ENCODE measurements at places on chromosomes 4 and X. TPM values are rescaled to one million over a fixed set of nuclear protein-coding genes. Genes with fewer than 3 reads are reported as not detected.

The COL25A1 gene
- 2.1 TPM for total RNA-seq

The NAP1L2 gene
- total RNA-seq, result 12.2 TPM

The C4orf36 gene
- not detected for total RNA-seq

The MAMLD1 gene
- total RNA-seq, result 0.31 TPM

The EXOSC9 gene
- 56.9 TPM for total RNA-seq

The S100P gene
- total RNA-seq, result not detected

The NSUN7 gene
- 26.5 TPM for total RNA-seq

The JADE3 gene
- 18.7 TPM for total RNA-seq

The PLK4 gene
- total RNA-seq, result 24.1 TPM

The CDX4 gene
- 21.7 TPM for total RNA-seq

The REELD1 gene
- 0.14 TPM for total RNA-seq

The TBC1D19 gene
- 3.8 TPM for total RNA-seq

The SSX2B gene
- 0.10 TPM for total RNA-seq

The CSAG1 gene
- not detected for total RNA-seq

The HPGD gene
- total RNA-seq, result 6.2 TPM

The BEND2 gene
- not detected for total RNA-seq

DNA sequence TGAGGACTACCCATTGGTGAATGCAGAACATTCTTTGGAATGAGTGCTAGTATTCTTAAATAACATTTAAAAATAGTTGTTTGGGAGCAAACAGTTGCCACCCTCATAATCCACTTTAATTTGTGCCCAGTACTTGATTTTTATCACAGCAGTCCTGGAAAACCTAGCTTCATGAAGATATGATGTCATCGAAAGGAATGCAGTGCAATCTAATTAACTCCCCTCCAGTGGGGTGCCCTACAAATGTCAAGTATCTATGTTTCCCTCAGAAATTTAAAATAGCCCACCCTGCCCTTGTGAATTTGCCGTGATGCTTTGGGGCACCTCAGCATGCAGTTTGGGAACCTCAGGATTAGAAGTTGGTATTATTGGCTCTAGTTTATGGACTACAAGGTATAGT, 5.4 kb downstream of the RAB9A start:
- no peak for DNase-seq

GRCh38 chr4:16231570-16232245, 5.4 kb upstream of the TAPT1 start:
- no peak for DNase-seq

DNA sequence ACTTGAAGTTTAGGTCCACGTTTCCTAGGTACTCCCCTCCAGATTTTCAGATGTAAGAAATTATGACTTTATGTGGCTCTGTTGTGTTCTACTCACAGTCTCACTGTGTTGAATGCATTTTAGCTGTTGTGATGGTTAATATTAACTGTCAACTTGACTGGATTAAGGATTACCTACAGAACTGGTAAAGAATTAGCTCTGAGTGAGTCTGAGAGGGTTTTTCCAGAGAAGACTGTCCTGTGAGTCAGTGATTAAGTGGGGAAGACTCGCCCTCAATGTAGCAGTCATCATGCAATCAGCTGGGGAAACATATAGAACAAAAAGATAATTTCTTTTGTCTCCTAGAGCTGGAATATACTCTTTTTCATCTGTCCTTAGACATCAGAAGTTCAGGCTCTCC, 493.4 kb downstream of the ACTRT1 start:
- no peak for DNase-seq

- DNase-seq, result peak; percentile 32
Measured at GRCh38 chrX:103817502-103817901, 14.6 kb downstream of the RAB9B start.

DNA sequence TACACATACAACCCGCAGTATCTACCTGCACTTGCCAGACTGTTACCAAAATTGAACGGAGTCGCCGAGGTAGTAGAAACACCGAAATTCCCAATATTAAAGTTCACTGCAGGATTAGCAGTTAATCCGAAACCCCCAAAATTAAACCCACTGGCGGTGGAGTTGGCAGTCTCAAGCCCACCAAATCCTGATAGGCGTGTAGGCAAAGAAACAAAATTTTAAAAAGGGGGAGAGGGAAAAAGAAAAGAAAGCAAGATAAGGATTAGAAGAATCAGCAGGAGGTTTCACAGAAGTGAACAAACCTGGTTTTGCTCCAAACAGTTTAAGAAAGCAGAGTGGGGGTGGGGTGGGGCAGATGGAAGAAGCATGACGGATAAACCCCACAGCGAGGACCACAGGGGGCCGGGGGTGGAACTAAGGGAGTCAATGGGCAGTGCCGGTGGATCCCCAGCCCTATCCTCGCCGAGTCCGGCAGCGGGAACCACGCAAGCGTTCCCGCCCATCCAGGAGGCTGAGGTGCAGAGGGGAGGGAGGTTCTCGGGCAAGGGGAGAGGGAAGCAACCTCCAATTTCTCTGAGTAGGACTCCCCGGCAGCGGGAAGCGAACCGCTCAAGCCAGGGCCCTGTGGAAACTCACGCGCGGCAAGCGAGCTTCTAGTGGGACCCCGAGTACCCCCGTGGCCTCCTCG, 599 bp downstream of the NUP54 start:
- peak; percentile 94 for DNase-seq

GRCh38 chr4:10115797-10116568, 616 bp downstream of the WDR1 start:
- peak; percentile 89 for DNase-seq

GRCh38 chr4:89708903-89709421, 128.0 kb downstream of the SNCA start:
- no peak for DNase-seq

DNA sequence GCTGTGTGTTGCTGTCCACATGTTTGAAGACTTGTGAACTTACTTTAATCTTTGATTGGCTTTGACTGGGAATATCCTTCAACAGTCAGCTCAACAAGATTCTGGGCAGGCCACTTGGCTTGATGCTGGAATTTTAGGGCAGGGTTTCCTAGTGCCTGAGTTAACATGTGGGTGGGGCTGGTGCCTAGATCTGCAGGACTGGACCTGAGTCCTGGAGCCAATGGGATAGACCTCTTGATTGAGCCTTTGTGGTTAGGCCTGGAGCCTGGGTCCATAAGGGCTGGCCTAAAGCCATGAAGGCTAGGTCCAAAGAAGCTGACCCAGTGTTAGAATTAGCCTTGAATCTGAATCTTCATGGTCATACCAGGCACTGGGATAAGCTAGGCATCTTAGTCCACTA, 757.1 kb upstream of the ADGRL3 start:
- no peak for DNase-seq

GRCh38 chr4:140061194-140061593, 92.8 kb downstream of the MAML3 start:
- no peak for DNase-seq

DNA sequence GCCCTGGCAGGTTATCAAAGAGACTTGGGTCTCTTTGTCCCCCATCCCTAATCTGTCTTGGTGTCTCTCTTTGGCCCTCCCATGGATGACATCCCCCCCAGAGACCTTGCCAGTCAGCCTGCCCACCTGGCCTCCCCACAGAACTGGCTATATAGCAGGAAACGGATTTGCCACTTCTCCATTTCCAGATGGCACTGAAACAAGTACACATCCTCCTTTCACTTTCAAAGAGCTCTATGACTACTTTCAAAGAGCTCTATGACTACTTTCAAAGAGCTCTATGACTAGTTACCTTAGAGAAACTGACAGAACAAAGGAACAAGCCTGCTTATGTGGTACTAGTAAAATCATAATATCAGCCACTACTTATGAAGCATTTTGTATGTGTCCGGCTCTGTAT, 175.3 kb downstream of the MAML3 start:
- DNase-seq, result no peak

DNA sequence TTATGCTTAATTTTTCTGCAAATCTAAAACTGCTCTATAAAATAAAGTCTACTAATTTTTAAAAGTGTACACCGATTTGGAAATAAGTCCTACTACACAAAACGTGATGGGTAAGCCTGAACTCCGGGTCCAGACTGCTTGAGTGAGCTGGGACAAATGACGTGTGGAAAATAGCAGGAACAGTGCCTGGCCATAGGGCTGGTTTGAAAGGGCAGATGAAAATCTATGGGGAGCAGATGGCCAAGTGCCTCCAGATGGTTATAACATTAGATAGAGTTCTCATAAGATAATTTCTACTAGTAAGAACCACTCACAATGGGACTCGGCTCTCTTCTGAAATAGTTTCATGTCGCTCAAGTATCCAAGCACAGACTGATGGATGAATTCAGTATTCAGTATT, 52.5 kb downstream of the F11 start:
- DNase-seq, result no peak

- DNase-seq, result no peak
Measured at GRCh38 chr4:2136726-2137125, 77.6 kb downstream of the NAT8L start.

GRCh38 chr4:160019936-160020335, 917.1 kb downstream of the RAPGEF2 start:
- DNase-seq, result no peak

GRCh38 chr4:22414833-22415232, 101.0 kb downstream of the ADGRA3 start:
- DNase-seq, result no peak

DNA sequence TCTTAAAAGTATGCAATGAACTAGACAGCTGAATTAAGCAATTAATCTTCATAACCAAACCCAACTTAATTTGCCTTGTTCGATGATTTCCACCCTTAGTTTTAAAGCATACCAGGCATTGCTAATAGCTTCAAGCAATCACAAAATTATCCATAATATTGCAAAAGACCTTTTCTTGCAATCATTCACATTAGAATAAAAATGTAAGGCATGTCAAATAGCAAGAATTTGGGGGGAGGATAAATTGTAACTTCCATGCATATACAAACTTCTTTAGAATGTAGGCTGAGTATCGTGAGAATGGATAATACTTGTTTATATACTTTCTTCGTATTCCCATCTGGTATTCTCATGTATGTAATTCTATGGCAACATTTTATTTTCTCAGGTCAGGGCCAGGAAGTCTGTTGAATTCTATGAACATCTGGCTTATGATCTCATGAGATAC, 28.7 kb upstream of the BMP2K start:
- DNase-seq, result no peak

DNA sequence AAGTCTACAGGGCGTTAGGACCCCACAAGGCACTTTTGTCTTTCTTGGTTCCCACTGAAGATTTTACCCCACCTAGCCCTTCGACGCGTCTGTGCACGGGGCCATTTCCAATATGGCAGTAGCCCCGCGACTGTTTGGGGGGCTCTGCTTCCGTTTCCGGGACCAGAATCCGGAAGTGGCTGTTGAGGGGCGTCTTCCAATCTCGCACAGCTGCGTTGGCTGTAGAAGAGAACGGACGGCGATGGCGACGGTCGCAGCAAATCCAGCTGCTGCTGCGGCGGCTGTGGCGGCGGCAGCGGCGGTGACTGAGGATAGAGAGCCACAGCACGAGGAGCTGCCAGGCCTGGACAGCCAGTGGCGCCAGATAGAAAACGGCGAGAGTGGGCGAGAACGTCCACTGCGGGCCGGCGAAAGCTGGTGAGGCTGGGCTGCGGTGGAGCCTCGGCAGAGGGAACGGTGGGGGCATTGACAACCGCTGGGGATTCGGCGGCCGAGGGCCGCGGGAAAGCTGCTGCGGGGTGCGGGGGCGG, at the start of gene USP11:
USP11 (plus strand) TSS at position 207 of the 530 bp plus-strand sequence; CDS start at position 242, 35 bp downstream.
- DNase-seq, result peak; percentile 79

DNA sequence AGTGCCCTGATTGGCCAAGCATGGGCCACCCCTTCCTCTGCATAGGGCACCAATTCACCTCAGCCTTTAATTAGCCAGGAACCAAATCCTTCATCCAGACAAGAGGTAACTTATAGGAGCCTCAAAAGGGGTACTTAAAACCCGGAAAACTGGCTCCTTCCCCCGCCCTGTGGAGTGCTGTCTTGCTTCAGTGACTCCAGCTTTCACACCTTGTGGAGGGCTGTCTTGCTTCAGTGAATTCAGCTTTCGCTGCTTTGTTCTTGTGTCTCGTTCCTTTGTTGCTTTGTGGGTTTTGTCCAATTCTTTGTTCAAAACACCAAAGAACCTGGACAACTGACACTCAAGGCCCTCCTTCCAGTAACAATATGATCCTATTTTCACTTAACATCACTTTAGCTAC, 82.2 kb upstream of the FRG1 start:
- DNase-seq, result no peak

- no peak for DNase-seq
Measured at GRCh38 chrX:112913807-112914206, 73.2 kb upstream of the AMOT start.

DNA sequence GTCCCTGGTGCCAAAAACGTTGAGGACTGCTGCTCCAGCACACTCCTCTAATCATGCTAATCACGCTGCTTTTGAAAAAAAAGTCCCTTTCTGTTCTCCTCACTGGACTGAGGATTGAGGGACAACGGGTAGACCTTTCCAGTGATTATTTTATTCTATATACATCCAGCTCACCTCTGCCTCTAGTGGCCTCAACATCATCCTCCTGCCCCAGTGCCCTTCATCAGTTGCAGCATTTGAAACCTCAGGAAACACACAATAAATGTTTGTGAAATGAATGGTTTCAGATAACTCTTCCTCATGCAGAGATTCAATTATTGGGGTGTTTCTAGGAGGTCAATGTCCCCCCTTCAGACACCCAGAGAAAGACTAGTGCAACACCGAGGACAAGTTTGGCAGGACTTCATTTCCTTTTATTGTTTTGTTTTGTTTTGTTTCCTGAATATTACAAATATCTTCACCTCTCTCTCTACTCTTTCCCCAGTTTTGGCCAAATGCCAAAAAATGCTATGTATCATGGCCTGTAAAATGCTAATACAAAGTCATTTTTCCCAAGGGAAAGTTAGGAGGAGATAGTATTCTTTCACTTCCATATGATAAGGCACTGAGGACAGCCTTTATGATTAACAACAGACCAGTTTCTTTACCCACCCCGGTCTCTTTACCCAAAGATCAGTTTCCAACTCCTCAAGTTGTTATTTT, 460.1 kb upstream of the SLIT2 start:
- DNase-seq, result no peak

DNA sequence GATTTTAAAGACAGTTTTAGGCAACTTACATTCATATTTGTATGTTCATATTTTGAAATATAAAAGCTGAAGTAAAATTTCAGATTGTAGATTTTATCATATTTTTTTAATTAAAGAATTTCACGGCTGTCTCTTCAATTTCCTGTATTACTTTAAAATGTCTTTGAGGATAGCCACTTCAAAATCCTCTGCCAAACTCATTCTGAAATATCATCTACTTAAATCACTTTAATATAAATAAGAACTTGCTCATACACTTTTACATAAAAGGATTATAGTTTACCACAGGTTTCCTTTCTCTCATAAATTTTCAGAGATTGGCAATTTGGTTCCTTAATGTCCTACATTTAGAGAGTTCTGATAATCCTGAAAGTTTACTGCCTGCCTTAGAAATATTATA, 478.2 kb downstream of the ADGRL3 start:
- DNase-seq, result no peak

- no peak for DNase-seq
Measured at GRCh38 chr4:8009710-8010511, 70.2 kb upstream of the AFAP1 start.

Data from H7 (cell line).